ENCODE measurements at places on chromosomes 1 and 21.
A peak's percentile ranks its signal among the peaks of the same experiment; 100 is the strongest.

DNA sequence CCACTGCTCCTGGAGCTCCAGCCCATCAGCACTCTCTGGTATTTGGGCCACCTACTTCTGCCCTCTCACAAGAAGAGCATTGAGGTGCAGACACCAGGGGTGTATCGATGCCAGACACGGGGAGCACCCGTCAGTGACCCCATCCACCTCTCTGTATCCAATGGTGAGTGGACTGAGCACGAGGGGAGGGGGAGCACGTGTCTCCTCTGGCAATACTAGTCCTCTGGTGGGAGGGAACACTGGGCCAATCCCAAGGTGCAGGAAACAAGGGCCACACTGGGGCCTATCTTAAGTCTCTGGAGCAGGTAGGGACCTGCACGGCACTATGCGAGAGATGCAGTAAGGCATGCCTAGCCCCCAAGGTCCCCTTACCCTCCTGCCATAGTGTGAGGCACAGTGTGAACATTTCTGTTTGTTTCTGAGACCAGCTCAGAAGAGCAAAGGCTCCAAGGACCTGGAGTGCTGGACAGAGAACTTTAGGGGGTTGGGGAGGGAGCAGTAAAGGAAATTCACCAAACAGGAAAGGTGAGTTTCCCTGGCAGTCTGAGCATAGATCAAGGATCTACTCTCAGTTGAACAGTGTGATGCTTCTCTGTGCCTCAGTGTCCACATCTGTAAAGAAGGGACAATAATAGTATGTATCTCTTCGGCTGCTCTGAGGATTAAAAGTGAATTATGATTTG lies 2.3 kb downstream of the FCRLB start:
- no peak for DNase-seq

DNA sequence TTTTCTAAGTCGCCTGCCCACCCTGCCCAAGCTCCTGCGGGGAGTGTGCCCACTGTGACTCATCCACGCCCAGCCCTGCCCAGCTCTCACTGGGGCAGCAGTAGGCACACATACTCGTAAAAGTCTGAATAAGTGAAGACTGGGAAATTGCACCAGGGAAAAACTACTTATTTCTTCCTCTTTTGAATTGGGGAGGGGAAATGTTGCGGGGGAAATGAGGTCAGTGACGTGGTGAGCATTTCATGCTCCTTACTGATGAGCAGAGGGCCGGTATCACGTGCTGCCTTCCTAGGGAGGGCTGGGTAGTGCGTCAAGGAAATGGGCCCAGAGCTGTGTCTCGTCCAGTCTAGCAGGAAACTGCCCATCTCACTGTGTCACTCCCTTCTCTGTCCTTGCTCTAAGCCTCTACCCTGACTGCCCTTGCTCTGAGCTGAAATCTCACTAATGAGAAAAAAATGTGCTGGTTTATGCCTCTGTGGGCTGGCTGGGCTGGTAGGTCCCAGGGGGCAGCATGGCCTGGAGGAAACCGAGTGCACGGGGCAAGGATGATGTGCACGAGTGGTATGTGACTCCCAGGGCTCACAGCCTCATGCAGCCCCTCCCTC lies 13.5 kb upstream of the TNFRSF1B start:
- no peak for DNase-seq

GRCh38 chr1:79613046-79613445 lies 606.5 kb upstream of the ADGRL4 start:
- no peak for DNase-seq

- peak; percentile 40 for DNase-seq
Observed at GRCh38 chr1:7784492-7785071, 491 bp downstream of the PER3 start.

GRCh38 chr1:53621144-53621543 lies 117.8 kb downstream of the GLIS1 start:
- peak; percentile 15 for DNase-seq

- no peak for DNase-seq
Observed at GRCh38 chr1:154256686-154257085, 15.7 kb upstream of the HAX1 start.

DNA sequence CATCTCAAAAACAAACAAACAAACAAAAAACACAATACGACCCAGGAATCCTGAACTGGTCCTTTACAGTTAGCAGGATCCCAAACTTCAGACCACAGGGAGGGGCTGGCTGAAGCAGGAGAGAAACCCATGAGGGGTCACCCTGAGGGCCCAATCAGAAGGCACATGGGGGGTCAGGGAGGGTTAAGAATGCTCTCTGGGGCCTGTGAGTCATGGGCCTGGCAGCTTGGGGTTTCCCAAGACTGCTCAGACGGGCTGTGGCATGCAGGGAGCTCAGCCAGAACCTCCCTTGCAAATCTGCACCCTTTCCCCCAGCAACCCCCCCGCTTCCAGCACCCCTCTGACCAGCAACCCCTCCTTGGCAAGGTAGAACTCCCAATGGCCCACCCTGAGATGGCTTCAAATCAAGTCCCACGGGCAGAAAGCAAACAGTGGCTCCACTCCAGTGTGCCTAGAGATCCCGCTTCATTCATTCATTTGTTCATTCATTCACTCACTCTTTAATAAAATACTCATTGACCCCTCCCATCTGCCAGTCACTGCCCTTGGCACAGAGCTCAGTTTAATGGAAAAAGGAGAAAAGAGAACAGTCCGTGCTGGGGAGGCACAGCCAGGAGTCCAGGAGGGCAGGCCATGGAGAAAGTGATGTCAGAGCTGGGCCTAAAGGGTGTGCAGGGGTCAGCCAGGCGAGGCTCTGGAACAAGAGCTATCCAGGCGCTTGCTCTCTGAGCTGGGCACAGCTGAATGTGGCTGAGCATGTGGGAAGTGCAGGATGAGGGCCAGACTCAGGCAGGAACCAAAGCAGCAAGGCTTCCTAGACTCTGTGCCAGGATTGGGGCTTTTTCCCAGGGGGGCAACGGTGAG lies 8.2 kb downstream of the UQCRHL start:
- peak; percentile 66 for DNase-seq

DNA sequence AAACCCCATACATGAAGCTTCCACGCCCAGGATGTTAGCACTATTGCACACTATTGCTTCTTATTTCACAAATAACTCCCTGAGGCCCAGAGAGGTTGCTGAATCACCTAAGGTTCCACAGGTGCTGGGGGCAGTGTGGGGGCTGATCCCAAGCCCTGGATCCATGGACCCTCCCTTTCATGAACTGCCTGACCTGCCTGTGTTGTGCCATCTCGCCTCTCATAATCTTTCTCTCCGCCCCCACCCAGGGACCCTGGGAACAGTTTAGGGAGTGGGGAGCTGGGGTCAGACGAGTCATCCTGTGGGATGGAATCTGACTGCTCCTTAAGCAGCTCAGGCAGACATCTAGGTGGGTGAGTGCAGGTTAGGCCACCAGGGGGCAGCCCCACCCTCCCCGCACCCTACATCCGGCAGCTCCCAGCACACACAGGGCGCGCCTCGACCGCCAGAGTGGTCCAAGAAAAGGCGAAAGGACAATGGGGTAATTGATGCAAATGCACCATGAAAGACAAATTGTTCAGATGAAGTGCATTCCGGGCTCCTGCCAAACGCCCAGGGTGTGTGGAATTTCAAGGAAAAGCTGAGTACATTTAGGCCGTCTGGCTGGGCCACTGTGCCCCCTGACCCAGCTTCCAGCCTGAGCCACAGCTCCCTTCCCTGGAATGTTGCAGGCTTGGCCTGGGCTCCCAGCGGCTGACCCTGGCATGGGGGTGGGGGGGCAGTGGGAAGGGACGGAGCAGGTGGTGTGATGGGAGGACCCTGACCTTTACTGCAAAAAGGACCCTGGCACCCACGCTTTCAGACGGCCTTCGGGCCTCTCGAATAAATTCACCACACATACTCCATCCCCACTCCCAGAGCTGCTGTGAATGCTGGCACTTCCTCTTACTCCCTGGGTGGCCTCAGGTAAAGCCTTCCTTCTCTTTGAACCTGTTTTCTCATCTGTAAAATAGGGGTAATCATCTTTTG lies 20.8 kb downstream of the PHLDA3 start:
- peak; percentile 92 for DNase-seq

DNA sequence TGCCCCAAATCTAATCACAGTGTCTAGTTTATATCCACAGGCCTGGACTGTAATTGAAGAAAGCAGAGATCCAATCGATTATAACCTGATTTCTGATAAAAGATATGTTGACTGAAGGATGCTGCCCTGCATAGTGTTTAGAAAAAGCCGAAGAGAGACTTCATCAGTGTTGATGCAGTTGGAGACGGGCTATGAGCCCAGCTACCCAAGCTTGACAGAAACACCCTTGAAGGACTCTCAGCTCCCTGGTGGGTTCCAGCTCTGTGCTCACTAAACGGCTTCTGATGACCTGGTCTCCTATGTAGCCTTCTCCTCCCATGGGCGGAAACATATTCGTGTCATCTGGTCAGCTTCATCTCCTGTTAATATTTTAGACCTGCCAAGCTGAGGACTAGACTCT lies 10.2 kb downstream of the FAM89A start:
- DNase-seq = no peak

GRCh38 chr1:205458777-205459566 lies 3.1 kb upstream of the BLACAT1 start:
- peak; percentile 76 for DNase-seq

DNA sequence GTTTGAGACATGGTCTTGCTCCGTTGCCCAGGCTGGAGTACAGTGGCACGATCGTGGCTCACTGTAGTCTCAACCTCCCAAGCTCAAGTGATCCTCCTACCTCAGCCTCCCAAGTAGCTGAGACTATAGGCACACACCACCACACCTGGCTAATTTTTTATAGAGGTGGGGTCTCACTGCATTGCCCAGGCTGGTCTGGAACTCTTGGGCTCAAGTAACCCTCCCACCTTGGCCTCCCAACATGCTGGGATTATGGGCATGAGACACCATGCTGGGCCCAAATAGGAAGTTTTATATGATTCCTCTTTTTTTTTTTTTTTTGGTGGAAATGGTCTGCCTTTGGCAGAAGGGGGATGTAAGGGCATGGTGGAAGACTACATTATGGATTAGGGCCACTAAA lies 6.1 kb upstream of the FNDC7 start:
- DNase-seq = no peak

- no peak for DNase-seq
Observed at GRCh38 chr1:30754684-30755171, 2.8 kb downstream of the LAPTM5 start.

DNA sequence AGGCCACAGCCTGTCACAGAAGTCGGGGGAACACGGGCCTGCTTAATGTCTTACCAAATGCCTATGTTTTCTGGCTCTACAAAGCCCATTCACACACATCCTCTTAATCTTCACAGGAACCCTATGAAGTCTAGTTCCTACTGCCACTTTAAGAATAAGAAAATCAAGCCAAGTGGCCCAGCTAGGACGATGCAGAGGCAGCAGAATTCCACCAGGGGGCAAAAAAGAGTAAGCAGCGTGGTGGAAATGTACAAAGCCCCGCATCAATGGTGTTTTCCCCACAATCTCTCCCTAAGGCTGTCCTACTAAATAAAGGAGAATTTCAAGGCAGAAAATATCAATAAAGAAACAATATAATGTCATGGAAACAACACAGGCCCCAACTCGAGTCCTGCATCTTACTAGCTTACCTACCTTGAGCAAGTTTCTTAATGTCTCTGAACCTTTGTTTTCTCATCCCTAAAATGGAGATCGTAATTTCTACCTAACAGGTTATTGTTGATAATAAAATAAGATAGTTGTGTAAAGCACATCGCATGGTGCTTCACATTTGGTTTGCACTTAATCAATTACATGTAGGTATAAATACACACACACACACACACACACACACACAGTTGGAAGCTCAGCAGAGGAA lies 21.4 kb downstream of the SEC16B start:
- peak; percentile 71 for DNase-seq

- DNase-seq = no peak
Observed at GRCh38 chr21:45412909-45413611, 8.1 kb downstream of the COL18A1 start.

- DNase-seq = no peak
Observed at GRCh38 chr1:195594773-195595172, 1013.5 kb downstream of the KCNT2 start.

GRCh38 chr1:2789986-2790581 lies 11.4 kb downstream of the TTC34 start:
- DNase-seq = no peak

GRCh38 chr1:30418061-30418938 lies 305.1 kb downstream of the MATN1 start:
- peak; percentile 21 for DNase-seq

GRCh38 chr1:36458910-36459309 lies 5.3 kb downstream of the MRPS15 start:
- no peak for DNase-seq

DNA sequence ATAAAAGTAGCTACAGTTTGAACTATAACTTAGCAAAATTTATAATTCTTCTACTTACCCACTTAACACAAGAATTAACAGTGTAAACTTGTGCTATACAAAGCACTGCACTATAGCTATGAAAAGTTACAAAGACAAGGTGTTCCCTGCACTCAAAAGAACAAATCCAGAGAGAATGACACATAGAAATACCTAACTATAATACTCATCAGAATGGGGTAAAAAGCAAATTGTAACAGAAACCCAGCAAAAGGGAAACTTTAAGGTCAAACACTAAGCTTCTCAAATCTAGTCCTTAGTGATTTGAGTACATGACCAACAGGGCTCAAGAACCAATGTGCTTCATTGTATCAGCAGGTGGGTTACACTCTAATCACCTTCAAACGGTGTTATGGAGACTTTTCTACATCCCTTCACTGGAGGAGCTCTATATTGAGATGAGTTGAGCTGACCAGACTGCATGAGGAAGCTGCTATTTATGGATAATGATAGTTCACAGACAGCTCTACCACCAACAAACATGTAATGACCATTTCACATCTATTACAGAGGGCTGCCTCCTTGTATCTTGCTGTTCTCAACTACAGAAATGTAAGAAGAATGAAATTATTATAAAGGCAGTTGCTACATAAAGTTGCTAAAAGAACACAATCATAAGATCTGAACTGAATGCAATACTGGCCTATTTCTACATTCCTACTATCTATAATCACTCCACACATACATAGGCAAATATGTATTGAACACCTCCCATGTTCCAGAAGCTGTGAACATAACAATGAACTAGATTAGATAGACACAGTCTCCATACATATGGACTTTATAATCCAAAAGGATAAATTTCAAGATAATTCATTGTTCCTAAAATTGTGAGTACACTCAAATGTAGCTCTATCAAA lies 47.6 kb downstream of the PIK3R3 start:
- DNase-seq = no peak

DNA sequence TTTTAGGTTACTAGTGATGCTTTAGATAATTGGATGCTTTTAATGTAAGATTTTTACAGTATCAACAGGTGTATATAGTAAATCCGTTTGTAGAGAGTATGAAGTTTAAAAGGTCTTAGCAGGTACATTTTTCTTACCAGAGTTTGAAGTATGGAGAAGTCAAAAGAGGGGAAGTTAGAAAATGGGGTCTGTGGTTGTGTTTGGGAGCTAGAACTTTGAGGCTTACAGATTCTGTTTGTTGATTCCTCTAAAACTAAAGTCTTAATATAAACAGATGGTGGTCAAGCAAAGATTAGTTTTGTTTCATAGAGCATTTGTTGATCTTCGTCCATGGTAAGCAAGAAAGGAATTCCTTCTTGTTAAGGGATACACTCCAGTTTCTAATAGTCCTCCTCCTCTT lies 35.8 kb downstream of the CDC42 start:
- no peak for DNase-seq
